ENCODE measurements at places on chromosomes 2 and 18. TPM values are rescaled to one million over a fixed set of nuclear protein-coding genes. Genes with fewer than 3 reads are reported as not detected.

GRCh38 chr2:34787341-34787740 is 1188.2 kb upstream of the FAM98A start:
- no peaks in the 10 kb centered on the region for H3K4me1 ChIP-seq
- DNase-seq = no peak
- H3K4me3 ChIP-seq = no peak overlapping the region
- H3K27ac ChIP-seq = no peak overlapping the region
- no peaks in the 10 kb centered on the region for H3K36me3 ChIP-seq
- H3K27me3 ChIP-seq = no peaks in the 10 kb centered on the region

CD28 gene
- 130 TPM for total RNA-seq

DNA sequence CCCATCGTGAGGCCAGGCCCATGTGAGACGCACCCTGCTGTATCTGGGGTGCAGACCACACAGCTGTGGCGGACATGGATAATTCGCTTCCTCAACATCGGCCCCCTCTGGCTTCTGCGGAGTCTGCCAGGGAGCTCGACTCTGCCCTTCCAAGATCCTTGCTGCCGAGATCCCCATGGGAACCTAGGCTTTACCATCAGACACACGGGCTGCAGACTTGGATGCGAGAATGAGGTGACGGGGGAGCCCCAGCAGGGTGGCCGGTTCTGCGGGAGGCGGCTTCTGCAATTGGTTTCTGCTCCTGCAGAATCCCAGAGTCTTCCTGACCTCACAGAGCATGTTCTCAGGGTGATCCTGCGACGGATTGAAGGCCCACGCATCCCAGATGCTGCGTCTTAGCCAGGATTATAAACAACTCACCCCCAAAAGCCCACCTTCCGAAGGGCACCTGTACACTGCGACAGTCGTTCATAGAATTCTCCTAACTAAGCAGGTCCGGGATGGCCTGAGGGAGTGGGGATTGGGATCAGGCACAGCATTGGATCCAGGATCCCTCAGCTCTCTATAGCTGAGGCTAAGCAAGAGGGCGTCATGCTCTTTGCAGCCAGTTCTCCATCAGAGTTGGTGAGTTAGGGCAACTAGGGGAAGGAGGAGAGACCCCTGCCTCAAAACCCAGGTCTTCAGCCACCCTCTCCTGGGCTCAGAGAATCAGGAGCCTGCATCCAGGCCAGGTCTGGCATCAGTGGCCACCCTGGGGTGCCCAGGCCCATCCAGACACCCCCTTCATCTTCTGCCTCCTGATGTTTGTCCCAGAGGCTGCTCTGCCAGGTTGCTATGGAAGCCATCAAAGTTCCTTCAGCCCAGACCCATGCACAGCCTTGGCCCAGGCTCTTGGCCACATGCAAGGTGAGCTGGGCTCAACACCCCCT is 74.7 kb upstream of the SNTG2 start:
- H3K36me3 ChIP-seq = no peaks in the 10 kb centered on the region
- no peaks in the 10 kb centered on the region for H3K4me1 ChIP-seq
- H3K27ac ChIP-seq = no peak overlapping the region
- H3K4me3 ChIP-seq = no peak overlapping the region

MYO5B gene
- total RNA-seq = 0.07 TPM

DNA sequence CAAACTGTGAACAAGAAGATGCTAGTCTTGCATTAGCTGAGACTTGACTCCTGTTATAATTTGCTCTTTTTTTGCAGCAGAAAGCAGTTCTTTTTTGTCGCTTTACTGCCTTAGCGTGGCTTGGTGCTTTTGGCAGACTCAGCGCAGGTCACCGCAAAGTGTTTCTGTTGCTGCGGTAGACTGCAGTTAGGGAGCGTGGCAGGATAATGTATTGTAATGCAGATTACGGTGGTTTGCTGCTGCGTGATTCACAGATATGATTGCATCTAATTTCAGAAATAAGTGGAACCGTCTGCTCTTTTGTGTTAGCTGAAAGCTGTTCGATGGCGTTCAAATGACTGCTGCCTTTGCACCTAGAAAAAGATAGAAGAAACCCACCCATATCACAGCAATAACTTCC is 131.6 kb upstream of the SATB2 start:
- H3K36me3 ChIP-seq = no peaks in the 10 kb centered on the region
- H3K4me1 ChIP-seq = no peaks in the 10 kb centered on the region
- H3K27me3 ChIP-seq = peaks cover 13% of the 10 kb centered on the region
- no peak overlapping the region for H3K27ac ChIP-seq
- no peak for DNase-seq
- no peak overlapping the region for H3K4me3 ChIP-seq

GRCh38 chr18:75530566-75531211 is 103.2 kb upstream of the SMIM21 start:
- no peak overlapping the region for H3K4me3 ChIP-seq
- no peaks in the 10 kb centered on the region for H3K36me3 ChIP-seq
- no peaks in the 10 kb centered on the region for H3K27me3 ChIP-seq
- H3K4me1 ChIP-seq = no peaks in the 10 kb centered on the region

GRCh38 chr2:236536727-236537398 is 32.8 kb upstream of the ACKR3 start:
- H3K27ac ChIP-seq = peak overlapping the region; percentile 89
- peak; percentile 87 for DNase-seq
- H3K4me3 ChIP-seq = peak overlapping the region; percentile 92
- peaks cover 49% of the 10 kb centered on the region for H3K4me1 ChIP-seq

- H3K27me3 ChIP-seq = no peaks in the 10 kb centered on the region
- peaks cover 74% of the 10 kb centered on the region for H3K4me1 ChIP-seq
- peak within 1 kb of the TSS; percentile 99 for H3K27ac ChIP-seq
- H3K4me3 ChIP-seq = peak within 1 kb of the TSS; percentile 100
- peaks cover 26% of the 10 kb centered on the region for H3K36me3 ChIP-seq
- peak; percentile 92 for DNase-seq
Observed at GRCh38 chr2:201260302-201260800, at the start of gene CASP8. TSS of gene CASP8 (plus strand) at chr2:201260536. CDS start at chr2:201266487, 5,951 bp downstream.

DNA sequence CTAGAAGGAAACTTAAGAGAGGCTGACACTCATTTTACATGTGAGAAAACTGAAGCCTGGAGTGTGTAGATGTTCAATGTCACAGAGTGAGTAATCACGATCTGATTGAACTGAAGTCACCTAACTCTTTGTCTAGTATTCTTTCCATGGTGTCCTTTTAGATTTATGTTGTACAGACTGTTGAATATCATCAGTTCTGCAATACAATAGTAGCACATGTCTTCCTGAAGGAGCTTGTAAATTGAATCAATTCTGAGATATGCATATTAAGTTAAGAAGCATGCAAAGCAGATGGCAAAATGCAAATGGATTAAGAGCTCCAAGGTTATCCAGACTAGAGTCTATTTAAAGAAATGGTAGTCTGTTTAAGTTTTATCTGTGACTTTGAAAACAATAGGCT is 484.9 kb upstream of the CRIM1 start:
- no peaks in the 10 kb centered on the region for H3K36me3 ChIP-seq
- H3K27me3 ChIP-seq = peaks cover 10% of the 10 kb centered on the region
- H3K27ac ChIP-seq = no peak overlapping the region
- DNase-seq = no peak

CDH19 gene
- total RNA-seq = not detected

- H3K4me3 ChIP-seq = no peak overlapping the region
- H3K27me3 ChIP-seq = no peaks in the 10 kb centered on the region
- H3K36me3 ChIP-seq = peaks cover 22% of the 10 kb centered on the region
- no peak overlapping the region for H3K27ac ChIP-seq
- peaks cover 43% of the 10 kb centered on the region for H3K4me1 ChIP-seq
- no peak for DNase-seq
Observed at GRCh38 chr2:174660984-174661675, 63.5 kb upstream of the WIPF1 start.

- peak overlapping the region; percentile 99 for H3K27ac ChIP-seq
- no peak for DNase-seq
- H3K4me3 ChIP-seq = peak overlapping the region; percentile 99
- peaks cover 30% of the 10 kb centered on the region for H3K4me1 ChIP-seq
- peaks cover 20% of the 10 kb centered on the region for H3K36me3 ChIP-seq
Observed at GRCh38 chr2:174395969-174396630, 570 bp downstream of the SCRN3 start.

GRCh38 chr2:238853218-238853617 is 5.3 kb downstream of the TWIST2 start:
- peaks cover 37% of the 10 kb centered on the region for H3K27me3 ChIP-seq
- H3K4me1 ChIP-seq = no peaks in the 10 kb centered on the region
- H3K27ac ChIP-seq = no peak overlapping the region
- no peaks in the 10 kb centered on the region for H3K36me3 ChIP-seq

DNA sequence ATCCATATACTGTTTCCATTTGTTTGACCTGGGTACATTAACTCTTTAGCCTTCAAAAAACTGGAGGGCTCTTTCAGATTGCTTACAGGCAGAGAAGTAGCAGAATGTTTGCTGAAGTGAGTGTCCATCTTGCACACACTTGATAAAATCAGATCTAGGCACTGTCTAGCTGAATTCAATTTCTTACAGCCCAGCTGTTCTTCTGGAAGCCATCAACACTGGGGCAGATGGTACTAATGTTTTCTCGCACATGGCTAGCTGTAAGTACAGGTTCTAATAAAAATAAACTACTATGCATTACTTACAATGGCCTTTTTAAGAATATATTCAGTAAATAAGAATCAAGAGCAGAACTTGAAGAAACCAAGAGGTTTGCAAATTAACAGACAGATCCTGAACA is 175.9 kb downstream of the NBAS start:
- no peak overlapping the region for H3K4me3 ChIP-seq
- no peak for DNase-seq
- H3K4me1 ChIP-seq = no peaks in the 10 kb centered on the region

GNAL gene
- total RNA-seq = 0.40 TPM

GRCh38 chr18:38496222-38496793 is 930.7 kb upstream of the CELF4 start:
- no peak overlapping the region for H3K4me3 ChIP-seq
- no peaks in the 10 kb centered on the region for H3K36me3 ChIP-seq
- DNase-seq = no peak
- H3K27me3 ChIP-seq = no peaks in the 10 kb centered on the region

GRCh38 chr18:72086421-72086820 is 457.7 kb downstream of the CBLN2 start:
- no peaks in the 10 kb centered on the region for H3K27me3 ChIP-seq
- no peak overlapping the region for H3K4me3 ChIP-seq
- H3K27ac ChIP-seq = no peak overlapping the region
- H3K36me3 ChIP-seq = no peaks in the 10 kb centered on the region
- no peaks in the 10 kb centered on the region for H3K4me1 ChIP-seq

DNA sequence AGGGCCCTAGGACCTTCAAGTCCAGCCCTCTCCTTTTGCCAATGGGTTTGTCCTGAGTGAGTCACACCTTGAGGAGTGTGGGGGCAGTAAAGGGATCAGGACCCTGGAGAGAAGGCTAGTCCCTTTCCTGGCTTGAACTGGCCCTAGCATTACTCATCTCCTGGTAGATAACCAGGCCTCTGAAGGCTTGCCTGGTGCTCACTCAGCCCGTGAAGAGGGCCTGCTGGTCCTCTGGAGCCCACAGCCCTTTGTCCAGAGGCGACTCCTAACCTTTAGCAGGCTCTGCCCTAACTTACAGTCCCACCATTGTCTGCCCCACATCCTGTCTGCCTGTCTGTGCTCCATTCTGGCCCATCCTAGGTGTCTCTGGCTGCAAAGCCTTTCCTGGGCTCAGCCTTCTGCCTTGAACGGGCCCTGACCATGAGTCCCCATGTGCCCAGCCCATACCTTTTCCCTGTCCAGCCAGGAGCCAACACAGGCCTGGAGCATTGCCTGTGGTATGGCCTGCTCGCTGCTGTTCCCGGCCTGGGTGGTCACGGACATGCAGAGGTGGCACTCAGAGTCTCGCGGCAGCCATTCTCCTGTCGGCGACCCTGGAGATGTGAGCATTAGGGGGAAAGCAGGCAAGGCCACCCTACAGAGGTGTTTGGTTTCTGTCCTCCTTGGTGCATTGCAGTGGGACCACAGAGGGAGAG is 5.0 kb downstream of the SFTPB start:
- H3K4me1 ChIP-seq = no peaks in the 10 kb centered on the region
- DNase-seq = no peak
- peaks cover 2% of the 10 kb centered on the region for H3K36me3 ChIP-seq
- no peak overlapping the region for H3K27ac ChIP-seq
- no peak overlapping the region for H3K4me3 ChIP-seq

- peaks cover 1% of the 10 kb centered on the region for H3K27me3 ChIP-seq
- peak; percentile 74 for DNase-seq
- no peaks in the 10 kb centered on the region for H3K36me3 ChIP-seq
Observed at GRCh38 chr18:3481696-3482210, 31.8 kb downstream of the TGIF1 start.

DNA sequence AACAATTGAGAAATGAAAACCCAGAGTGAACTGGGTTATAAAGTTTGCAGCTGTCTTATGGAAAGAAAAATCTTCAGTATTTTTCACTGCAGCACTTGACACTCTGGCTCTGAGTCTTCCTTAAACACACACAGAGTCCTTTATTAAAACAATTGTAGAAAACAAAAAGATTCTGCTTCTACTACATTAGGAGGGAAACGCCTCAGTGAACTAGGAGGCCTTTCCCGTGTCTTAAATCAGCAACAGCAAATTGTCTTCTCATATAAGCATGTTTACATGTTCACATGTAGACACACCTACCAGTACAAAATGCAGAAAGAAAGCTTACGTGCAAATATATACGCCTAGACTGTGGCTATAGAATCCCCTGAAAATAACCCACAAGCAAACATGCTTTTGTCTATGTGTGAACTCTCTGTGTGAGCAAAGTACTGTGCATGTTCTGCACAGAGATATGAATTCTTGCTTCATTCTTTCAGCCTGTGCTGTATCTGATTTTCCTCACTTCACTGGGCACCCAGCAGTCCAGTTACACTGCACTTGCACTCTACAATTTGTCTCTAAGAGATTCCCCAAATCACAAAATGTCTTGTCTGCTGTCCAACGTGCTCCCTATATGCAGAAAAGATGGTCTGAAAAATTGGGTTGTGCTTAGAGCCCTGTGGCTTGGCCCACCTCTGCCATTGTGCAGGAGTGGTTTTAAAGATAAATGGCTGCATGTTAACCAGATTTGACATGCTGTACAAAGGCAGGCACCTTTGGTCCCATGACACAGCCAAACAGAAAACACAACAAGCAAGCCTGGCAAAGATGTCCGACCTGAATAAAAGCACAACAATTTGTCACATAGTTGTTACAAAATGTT is 24.5 kb downstream of the ZEB2 start:
- no peak overlapping the region for H3K27ac ChIP-seq
- H3K27me3 ChIP-seq = no peaks in the 10 kb centered on the region
- no peak for DNase-seq
- H3K4me1 ChIP-seq = peaks cover 11% of the 10 kb centered on the region
- no peaks in the 10 kb centered on the region for H3K36me3 ChIP-seq

SKOR2 gene
- total RNA-seq = not detected

RAB6C gene
- not detected for total RNA-seq

VWA3B gene
- total RNA-seq = not detected

DNA sequence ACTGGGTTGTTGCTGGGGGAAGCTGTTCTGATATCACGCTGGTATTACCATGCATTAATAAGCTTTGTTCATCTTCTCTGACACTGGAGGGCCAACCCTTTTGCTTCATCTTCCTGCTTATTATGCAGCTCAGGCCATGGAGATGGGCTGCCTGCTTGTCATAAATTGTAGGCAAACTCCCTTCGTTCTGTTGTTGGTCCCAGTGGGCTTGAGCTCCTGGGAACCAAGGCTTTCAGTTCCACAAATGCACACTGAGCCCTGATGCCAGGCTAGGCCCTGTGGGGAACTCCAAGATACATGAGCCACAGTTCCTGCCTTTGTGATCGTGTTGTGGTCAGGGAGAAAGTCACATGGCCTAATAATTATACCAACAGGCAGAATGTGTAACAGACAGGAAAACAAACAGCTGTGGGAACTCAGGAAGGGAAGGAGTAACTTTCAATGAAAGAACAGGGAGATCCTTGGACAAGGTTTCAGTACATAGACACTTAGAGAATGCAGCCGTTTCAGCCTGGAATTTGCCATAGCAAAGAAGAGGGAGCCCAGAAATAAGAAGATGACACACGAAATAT is 49.0 kb upstream of the BCL2L11 start:
- no peaks in the 10 kb centered on the region for H3K4me1 ChIP-seq
- no peak overlapping the region for H3K4me3 ChIP-seq
- DNase-seq = peak; percentile 7
- no peak overlapping the region for H3K27ac ChIP-seq
- H3K36me3 ChIP-seq = no peaks in the 10 kb centered on the region
- H3K27me3 ChIP-seq = peaks cover 51% of the 10 kb centered on the region
